SW480 (cell line): ENCODE measurements at places on chromosomes 6 and 20.

DNA sequence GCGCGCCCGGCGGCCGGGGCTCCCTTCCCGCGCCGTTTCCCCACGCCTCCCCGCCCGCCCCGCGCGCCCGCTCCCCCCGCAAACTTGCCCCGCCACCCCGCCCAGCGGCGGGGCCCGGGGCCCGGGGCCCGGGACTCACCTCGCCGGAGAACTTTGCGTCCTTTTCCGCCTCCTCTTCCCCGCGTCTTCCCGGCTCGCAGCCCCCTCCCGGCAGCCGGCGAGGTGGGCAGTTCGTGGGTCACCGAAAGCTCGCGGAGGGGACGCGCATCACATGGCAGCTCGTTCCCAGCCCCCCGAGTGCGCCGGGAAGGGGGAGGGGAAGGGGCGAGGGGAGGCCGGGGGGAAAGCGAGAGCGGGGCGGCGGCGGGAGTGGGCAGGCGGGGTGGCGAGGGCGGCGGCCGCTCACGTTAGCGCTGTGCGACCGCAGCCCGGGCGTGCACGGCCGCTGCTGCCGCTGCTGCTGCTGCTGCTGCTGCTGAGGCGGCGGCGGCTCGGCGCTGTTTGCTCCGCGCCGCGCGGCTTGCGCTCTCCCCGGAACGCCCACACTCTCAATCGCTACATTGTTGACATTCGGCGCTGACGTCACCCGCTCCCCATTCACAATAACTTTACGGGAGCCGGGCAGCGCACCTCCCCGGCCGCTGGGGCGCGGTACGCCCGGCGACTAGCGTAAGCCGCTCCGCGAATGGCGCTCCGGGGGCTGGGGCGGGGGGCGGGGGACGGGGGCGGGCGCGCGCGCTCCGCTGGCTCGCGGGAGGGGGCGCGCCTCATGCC, at the start of gene BACH2:
TSS of gene BACH2 (minus strand) at position 503 of the 774 bp plus-strand sequence. CDS start 287,999 bp downstream, outside the sequence.
- DNase-seq: peak; percentile 83

DNA sequence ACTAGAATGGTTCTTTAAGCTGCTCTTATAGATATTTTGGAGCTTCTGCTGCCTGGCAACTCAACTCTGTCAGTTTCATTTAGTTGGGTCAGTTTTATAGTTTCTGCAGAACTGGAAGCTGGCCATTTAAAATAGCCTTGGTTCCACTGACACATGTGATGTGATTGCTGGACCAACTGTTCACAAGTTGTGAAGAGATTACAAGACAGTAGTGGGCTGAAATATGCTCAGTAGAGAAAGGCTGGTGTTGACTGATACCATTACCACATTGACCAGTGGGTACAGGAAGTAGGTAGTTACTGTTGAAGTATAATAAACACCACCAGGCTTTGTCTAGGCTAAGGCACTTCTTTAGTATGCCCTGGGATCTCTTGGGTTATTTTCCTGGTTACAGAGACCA, 39.0 kb downstream of the BCKDHB start:
- DNase-seq: no peak

DNA sequence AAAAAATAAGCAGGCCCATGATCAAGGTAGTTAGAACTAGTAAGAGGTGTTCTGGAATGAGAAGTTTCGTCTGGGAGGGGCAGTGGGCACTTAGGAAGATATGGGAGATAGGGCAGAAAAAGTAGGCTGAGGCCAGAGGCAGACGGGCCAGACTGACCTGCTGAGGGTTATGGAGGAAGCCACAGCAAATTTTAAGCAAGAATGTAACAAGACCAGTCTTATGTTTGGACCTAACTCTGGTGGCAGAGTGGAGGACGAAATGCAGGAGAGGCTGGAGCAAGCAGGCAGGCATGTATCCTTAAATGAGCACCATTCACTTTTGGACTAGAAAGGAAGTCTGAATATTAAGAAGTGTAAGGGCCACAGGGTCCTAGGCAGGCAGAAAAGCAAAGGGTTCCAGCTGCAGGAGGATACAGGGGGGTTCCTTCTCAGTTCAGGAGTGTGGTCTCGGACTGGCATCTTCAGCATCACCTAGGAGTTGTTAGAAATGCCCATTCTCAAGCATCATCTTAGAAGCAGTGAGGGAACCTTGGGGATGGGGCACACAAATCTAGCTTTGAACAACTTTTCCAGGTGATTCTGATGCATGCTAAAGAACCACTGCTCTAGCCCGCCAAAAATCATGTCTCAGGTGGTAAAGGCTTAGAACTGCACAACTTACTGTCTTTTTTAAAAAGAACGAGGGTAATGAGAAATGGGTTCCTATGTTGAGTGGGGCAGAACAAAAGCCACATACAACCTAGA, 1.7 kb upstream of the DSTN start:
- peak; percentile 46 for DNase-seq

GRCh38 chr6:73515204-73515655, 5.6 kb downstream of the EEF1A1 start:
- no peak for DNase-seq

DNA sequence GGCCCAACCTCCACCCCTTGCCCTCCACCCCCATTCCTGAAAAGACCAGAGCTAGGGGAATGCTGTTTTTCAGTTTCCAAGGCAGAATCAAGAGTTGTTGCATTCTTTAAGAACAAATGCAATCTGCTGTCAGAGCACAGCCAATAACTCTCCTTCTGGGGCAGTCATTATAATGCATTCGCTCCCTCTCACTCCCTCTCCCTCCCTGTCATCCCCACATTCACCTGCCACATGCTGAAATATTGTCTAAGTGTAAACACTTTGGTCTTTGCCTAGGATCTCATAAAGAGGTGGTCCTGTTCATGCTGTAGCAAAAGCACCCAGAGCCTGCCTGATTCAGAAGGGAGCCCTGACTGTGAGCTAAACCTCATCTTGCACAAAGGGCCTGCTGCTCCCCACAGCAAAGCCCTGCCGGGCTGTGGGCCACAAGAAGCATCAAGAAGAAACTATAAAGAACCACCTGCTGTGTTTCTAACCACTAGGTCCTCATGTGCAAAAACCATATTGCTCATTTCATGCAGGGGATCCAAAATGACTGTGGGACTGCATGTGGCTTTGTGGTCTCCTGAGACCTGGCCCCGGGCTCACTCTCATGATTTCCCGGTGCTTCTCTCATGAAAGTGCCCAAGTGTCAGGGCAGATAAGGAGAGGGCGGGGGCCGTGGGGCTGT, 85.6 kb downstream of the GPR6 start:
- no peak for DNase-seq
